Dorsolateral prefrontal cortex (tissue), 122 donors: ENCODE measurements at places on chromosomes 7 and 10.

DNA sequence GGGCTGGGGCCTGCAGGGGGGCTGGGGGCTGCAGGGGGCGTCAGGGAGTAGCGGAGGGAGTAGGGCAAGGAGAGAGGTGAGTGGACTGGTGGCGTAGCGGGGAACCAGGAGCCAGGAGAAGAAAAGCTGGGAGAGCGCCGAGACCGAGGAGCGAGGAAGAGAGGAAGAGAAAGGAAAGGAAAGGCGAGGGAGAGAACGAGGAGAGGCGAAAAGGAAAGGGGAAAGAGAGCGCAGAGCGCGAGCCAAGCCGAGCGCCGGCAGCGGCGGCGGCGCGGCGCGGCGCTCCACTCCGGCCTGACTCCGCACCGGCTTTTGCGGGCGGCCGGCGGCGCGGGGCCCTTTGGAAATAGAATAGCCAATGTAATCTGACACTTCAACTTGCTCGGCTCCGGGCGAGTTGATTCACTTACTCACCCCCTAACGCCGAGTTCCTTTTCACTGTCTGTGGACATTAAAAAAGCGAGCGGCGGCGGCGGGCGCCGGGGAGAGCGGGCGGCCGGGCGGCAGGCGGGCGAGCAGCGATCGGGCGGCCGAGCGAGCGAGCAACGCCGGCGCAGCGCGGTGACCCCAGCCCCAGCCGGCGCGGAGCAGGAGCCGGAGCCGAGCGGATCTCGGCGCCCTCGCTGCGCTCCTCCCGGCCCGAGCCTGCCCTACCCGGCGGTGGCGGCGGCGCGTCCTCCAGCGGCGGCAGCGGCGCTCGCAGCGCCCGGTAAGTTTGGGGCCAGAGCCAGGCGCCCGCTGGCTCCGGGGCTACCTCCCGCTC lies at the start of gene ZMIZ1:
ZMIZ1 (plus strand) TSS at position 405 of the 763 bp plus-strand sequence. CDS start 132,667 bp downstream, outside the sequence.
- peak; percentile 73 for DNase-seq

DNA sequence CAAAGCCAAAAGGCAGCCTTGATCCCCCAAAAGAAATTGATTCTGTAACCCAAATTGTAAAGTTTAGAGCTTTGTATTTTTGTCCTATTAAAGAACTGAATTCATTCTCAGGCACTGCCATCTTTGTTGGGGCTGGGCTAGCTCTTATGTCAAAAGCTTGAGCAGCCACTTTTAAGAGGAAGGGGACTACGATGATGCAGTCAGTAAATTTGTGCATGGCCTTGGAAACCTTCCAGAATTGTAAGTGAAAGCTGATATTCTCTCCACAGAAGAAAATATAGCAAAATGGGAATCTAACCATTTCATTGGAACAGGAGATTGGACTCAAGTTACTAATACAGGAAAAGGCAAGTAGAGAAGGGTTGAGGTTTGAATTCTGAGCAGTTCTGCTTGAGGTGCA lies 50.1 kb downstream of the RBM20 start:
- no peak for DNase-seq

GRCh38 chr7:24290004-24290641 lies 6.1 kb downstream of the NPY start:
- no peak for DNase-seq

DNA sequence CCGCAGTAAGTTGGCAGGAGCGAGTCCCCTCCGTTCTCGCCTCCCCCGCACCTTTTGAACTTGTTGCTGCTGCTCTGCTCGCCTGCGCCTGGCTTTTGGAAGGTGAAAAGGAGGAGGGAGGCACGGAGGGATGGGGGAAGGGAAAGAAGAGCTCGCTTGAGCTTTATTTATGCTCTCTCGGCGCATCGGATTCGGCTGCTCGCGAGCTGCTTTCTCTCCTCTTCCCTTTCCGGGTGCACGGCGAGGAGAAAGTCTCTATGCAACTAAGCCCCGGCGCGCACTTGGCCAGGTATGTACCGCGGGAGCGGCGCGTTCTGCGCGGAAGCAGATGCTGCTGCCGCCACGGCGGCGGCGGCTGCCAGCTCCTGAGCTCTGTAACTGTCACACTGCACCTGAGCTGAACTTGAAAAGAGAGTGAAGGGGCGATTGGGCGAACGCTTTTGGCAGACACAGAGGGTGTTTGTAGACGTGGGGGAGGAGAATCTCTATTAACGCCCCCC lies 551 bp downstream of the KCND2 start:
- DNase-seq, result peak; percentile 29

DNA sequence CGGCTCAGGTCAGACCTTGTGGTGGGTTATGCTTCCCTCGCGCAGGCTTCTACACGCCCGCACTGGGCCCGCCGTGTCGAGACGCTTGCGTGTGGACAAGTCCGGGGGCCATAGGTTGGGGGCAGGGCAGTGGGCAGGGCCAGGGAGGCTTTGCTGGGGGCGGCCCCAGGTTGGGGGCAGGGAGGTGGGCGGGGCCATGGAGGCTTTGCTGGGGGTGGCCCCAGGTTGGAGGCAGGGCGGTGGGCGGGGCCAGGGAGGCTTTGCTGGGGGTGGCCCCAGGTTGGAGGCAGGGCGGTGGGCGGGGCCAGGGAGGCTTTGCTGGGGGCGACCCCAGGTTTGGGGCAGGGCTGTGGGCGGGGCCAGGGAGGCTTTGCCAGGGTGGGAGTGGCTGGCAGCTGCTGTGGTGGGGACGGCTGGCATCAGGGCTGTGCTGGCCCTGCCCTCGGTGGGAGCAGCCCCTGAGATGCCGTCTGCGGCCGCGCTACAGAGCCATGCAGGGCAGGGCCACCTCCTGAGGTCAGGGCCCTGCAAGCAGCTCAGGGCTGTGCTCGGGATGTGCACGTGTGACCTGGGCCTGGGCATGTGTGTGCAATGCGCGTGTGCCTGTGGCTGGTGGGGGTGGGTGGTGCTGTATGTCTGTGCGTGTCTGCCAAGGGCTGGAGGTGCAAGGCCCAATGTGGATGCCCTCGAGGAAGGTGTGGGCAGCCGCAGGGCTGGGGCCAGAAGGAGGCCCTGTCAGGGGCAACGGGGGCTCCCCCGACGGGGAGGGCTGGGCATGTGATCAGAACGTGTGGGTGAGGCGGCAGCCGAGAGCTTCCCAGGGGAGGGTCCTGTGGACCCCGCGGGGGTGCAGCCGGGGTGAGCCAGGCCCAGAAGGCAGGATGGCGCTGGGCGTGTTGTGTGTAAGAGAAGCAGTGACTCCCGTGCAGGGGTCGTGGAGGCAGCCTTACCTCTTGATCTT lies 72.5 kb upstream of the NKX6-2 start:
- DNase-seq, result peak; percentile 30

DNA sequence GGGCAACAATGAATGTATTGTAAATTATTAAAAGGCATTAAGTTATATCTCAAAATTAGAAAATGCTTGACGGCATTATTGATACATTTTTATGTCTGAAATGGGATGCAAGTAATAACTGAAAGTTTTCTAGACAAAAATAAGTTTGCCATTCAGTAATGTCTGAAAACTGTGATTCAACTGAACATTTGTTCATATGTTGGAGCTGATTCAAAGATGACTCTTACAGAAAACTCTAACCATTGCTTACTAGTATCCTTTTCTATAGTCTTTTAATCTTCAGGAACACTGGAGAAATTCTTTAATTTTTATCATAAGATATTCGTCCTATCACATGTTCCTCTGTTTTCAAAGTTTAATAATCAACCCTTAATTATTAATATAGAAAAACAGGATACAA lies 71.1 kb upstream of the TFEC start:
- no peak for DNase-seq

GRCh38 chr10:131211559-131211958 lies 100.0 kb downstream of the TCERG1L start:
- no peak for DNase-seq

DNA sequence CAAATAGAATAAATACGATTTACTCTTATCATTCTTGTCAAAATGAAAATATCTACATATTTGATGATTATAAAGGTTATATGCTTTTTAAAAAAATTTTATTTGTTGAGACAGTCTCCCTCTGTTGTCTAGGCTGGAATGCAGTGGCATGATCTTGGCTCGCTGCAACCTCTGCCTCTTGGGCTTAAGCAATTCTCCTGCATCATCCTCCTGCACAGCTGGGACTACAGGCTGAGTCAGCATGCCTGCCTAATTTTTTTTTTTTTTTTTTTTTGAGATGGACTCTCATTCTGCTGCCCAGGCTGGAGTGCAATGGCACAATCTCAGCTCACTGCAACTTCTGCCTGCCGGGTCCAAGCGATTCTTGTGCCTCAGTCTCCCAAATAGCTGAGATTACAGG lies 48.9 kb downstream of the PUS7 start:
- no peak for DNase-seq

GRCh38 chr10:66627156-66627555 lies 298.7 kb upstream of the LRRTM3 start:
- no peak for DNase-seq

GRCh38 chr7:87075671-87076404 lies 16.4 kb upstream of the ELAPOR2 start:
- no peak for DNase-seq

DNA sequence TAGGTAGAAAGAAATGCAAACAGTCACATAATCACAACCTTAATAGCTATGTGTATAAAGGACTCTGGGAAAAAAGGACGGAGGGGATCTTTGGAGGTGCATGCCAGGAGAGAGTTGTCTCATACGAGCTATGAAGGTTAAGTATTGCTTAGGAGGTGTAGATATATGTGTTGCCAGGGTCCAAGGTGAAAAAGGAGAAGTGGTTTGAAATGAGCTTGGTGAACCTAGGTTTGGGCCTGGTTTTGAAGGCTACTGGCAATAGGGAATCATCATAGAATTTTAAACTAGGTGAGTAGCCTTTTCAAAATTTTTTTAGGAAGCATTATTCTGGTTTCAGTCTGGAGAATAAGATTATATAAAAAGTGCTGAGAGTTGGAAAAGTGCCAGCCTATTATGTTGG lies 336.8 kb downstream of the AUTS2 start:
- DNase-seq, result no peak

DNA sequence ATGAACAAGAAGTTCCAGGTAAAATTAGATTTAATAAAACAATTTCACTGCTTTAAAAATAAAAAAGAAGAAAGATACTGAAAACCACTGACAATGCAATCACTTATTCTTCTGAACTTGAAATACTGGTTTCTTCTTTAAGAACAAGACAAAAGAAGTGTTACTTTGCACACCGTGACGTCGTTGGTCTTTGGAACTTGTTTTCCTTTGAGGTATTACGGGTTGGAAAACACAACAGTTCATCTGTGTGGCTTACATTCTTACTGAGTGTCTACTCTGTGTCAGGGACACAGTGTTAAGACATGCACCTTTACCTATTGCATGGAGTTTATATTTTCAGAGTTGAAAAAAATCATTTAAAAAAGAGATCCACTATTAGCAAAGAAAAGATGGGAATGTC lies 41.3 kb upstream of the UCN3 start:
- no peak for DNase-seq

GRCh38 chr10:59027975-59028655 lies 148.3 kb upstream of the PHYHIPL start:
- no peak for DNase-seq
